ENCODE measurements at places on chromosomes 1 and 21.

- DNase-seq: no peak
These were observed 87.9 kb downstream of the VAV3 start for GRCh38 chr1:107877092-107877491.

DNA sequence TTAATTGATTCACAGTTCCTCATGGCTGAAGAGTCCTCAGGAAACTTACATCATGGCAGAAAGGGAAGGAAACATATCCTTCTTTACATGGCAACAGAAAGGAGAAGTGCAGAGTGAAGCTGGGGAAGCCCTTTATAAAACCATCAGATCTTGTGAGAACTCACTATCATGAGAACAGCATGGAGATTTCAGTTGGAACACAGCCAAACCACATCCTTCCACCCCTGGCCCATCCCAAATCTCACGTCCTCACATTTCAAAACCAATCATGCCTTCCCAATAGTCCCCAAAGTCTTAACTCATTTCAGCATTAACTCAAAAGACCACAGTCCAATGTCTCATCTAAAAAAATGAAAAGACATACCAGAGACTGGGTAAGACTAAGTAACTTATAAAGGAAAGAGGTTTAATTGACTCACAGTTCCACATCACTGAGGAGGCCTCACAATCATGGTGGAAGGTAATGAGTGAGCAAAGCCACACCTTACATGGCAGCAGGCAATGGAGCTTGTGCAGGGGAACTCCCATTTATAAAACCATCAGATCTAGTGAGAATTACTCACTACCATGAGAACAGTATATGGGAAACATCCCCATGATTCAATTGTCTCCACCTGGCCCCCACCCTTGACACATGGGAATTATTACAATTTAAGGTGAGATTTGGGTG, 105.2 kb downstream of the MRPL39 start:
- no peak for DNase-seq

DNA sequence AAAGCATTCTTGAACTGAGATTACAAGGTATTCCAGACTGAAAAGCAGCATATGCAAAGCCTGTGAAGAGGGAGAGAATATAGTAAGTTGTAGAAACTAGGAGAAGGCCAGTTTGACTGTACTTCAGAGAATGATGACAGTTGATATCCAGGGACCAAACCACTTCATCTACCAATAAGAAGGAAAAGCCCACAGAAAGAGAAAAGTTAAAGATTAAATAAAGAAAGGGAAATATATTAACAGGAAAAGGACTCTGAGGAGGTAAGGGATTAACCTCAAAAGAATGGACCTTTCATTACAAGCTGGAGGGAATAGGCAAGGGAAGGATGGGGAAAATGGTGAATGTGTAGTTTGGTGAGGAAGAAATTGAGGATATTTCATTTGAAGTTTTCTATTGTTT, 180.2 kb upstream of the CACYBP start:
- DNase-seq: no peak

- DNase-seq: no peak
These were observed 49.2 kb upstream of the POFUT2 start for GRCh38 chr21:45336870-45337269.

GRCh38 chr21:14690886-14691285, 144.8 kb upstream of the SAMSN1 start:
- DNase-seq: no peak

DNA sequence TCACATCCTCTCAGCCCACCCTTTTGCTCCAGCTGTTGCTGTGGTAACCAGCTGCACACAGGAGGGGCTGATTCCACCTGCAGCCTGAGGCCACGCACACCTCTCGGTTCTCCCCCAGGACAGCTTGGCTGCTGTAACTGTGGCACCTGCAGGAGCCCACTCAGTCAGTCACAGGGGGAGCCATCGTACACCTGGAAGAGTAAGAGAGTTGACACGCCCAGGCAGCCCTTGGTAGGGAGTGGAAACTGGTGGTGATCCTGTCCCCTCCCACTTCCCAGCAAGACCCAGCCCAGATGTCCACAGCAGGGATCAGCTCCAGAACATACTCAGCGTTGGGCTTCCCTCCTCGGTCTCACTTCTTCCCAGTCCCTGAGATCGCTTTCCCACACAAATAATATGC, 32.2 kb upstream of the BACE2 start:
- no peak for DNase-seq

- DNase-seq: no peak
These were observed 44.3 kb downstream of the GPATCH2 start for GRCh38 chr1:217586586-217586985.

DNA sequence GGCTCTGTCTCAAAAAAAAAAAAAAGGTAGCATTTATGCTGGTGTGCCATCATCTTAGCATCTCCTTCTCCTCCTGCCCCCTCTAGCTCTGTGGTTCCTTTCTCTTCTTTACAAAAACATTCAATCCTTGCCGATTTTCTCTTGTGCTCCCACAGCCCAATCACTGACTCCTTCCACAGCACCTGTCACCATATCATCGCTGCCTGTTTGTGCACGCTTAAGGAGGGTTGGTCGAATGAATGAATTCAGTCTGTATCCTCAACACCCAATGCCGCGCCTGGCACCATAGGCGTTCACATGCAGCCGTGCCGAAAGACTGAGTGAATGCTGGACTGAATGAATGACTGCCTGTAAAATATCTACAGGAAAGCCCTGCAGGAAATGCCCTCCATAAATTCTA, 7.9 kb downstream of the RNU5D-1 start:
- DNase-seq: no peak

DNA sequence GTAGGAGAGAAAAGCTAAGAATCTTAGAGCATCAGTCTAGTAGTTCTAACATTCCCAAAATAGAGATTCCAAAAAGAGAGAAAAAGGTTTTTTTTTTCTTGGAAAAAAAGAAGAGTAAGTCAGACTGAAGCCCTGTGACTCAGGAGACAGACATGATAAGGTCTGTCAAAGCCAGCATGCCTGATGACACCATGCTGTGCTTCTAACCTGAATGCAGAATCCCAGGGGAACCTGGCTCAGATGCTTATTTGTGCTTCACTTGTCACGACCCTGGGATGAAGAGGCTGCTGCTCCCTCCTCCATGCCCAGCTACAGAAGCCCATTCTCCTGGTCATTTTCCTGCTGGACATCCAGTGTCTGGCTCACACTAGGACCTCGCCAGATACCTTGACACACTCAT, 44.3 kb downstream of the ERICH3 start:
- DNase-seq: no peak

DNA sequence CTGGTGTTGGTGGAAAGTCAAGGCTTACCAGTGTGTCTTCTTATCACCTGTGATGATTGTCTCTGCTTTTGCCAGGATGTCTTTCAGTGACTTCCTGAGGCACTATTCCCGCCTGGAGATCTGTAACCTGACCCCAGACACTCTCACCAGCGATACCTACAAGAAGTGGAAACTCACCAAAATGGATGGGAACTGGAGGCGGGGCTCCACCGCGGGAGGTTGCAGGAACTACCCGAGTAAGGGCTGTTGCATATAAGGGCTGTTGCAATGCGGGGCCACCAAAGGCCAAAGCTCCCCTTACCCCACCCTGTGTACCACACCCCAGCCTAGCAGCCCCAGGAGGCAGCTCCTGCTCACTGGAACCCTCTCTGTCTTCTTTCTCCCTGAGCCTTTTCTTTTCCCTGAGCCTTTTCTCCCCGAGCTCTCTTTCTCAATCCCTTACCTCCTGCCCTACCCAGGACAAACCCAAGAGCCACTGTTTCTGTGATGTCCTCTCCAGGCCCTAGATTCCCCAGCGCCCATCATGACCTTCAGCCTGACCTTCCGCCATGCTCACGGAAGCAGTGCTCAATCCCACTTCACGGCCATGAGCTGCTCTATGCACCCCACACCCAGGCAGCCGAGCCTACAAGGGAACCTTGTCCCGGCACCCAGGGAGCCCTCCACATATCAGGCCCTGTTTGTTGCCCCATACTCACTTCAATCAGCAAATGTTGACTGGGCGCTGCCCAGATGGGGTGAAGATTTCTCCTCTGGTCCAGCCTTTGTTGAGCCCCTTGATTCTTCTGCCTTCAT, 40.6 kb downstream of the CAPN2 start:
- DNase-seq: no peak

- DNase-seq: no peak
These were observed 11.8 kb downstream of the KANK4 start for GRCh38 chr1:62307446-62307845.

DNA sequence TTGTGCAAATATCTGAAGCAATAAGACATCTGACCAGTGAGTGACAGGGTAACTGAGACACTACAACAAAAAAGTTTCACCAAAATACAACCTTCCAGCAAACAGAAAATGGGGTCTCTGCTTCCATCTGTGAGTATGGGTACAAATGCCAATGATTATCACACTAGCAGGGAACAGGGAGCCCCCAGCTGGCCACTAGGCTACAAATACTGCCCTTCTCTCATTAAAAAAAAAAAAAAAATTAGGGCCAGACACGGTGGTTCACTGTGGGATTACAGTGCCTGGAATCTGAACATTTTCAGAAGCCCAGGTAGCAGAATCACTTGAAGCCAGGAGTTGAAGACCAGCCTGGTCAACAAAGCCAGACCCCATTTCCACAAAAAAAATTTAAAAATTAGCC, 48.4 kb upstream of the EDARADD start:
- DNase-seq: no peak

DNA sequence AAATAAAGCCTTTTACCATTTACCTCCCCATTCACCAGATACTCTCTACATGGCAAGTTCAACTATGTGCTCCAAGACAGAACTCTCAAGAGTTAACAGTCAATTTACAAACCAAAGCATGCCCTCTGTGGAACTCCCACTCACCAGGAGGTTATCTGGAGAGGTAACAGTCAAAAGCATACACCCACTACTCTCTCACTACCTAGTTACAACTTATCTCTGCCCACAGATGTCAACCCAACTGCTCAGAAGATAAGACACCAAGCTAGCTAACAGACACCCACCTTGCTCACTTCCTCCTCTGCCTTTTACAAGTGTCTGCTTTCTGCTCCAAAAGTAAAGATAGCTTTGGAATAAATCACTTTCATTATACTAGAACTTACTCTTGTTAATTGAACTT, 131.0 kb downstream of the TRIM33 start:
- DNase-seq: no peak

GRCh38 chr21:15549671-15550070, 180.1 kb upstream of the USP25 start:
- no peak for DNase-seq

GRCh38 chr1:65055747-65056146, 89.4 kb upstream of the JAK1 start:
- no peak for DNase-seq

GRCh38 chr1:99385852-99386251, 121.6 kb downstream of the PLPPR4 start:
- DNase-seq: no peak

DNA sequence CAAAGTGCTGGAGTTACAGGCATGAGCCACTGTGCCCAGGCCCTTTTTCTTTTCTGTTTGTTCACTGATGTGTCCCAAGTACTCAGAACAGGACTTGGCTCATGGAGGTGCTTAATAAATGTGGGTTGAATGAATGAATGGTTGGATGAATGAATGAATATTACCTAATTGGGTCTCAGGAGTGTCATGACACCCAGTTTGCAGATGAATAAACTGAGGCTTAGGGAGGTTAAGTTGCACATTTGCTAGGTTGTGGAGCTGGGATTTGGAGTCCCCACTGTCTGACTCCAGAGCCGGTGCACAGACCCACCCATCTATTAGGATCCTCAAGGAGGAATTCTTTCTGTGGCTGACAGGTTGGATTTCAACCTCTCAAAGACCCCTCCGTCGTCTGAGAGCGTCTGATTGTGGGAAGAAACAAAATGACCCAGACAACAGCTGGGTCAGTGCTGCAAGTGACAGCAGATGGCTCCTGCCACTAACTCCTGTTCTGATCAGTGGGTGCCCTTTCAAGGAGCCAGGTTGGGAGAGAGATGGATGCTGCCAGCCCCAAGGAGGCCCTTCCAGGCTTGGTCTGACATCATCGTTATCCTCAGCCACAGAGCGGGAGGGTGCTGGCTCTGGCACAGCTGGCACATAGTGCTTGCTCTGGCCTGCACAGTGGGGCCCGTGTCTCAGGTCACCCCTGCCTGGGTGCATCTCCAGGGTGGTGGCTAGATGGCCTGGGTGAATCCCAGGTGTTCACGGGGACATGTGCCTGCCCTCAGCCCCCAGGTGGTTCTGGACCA, 24.2 kb downstream of the ARHGEF10L start:
- DNase-seq: no peak

GRCh38 chr1:181647314-181648035, 164.2 kb downstream of the CACNA1E start:
- DNase-seq: no peak

- DNase-seq: peak; percentile 91
These were observed at the start of gene DPM3 for GRCh38 chr1:155139895-155140629. Gene DPM3 (minus strand): TSS chr1:155140531. CDS start chr1:155140240, 291 bp downstream.

DNA sequence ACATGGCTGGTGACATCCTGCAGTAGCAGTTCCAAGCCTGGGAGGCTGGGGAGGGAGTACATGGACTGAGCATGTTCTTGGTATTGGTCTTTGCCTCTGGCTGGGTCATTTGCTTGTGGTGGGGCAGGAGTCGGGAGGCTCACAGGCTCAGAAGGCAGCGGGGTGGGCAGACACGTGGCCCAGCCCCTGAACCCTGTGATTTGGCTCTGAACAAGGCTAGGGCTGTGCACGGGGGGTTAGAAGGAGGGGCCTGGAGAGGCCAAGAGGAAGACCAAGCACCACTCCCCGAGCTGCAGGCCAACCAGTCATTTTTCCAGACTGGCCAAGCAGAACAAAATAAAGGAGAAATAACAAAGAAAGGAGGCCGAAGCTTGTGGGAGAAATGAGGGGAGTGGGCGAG, 9.7 kb upstream of the PRELP start:
- no peak for DNase-seq

- no peak for DNase-seq
These were observed 23.3 kb upstream of the RXRG start for GRCh38 chr1:165468253-165468652.

GRCh38 chr1:234322979-234323378, 50.3 kb upstream of the COA6 start:
- DNase-seq: peak; percentile 76

- DNase-seq: no peak
These were observed 608.3 kb upstream of the CHRM3 start for GRCh38 chr1:238778113-238778512.

- no peak for DNase-seq
These were observed 55.7 kb downstream of the PRKCZ start for GRCh38 chr1:2105781-2106524.

GRCh38 chr21:25901330-25901979, 166.7 kb downstream of the GABPA start:
- no peak for DNase-seq

- no peak for DNase-seq
These were observed 48.9 kb downstream of the RASAL2 start for GRCh38 chr1:178142806-178143205.

- no peak for DNase-seq
These were observed 456.2 kb downstream of the KCNT2 start for GRCh38 chr1:196152086-196152485.
